ENCODE measurements at places on chromosomes 4 and X. TPM values are rescaled to one million over a fixed set of nuclear protein-coding genes. Genes with fewer than 3 reads are reported as not detected.

HMX1 gene
- not detected for total RNA-seq

MAOA gene
- 15.7 TPM for total RNA-seq

ADH1A gene
- total RNA-seq = not detected

IL3RA gene
- 0.25 TPM for total RNA-seq

GABRQ gene
- under 0.01 TPM for total RNA-seq

TCP11X2 gene
- total RNA-seq = not detected

IGSF1 gene
- total RNA-seq = 1.6 TPM

FHIP1A gene
- total RNA-seq = 6.6 TPM

RTL5 gene
- 2.7 TPM for total RNA-seq

GLRB gene
- total RNA-seq = 11.7 TPM

APBB2 gene
- total RNA-seq = 63.2 TPM

INTS6L gene
- 3.2 TPM for total RNA-seq

HAND2 gene
- total RNA-seq = not detected

HELQ gene
- total RNA-seq = 4.1 TPM

SYNPO2 gene
- total RNA-seq = 2.2 TPM

SSX4 gene
- total RNA-seq = not detected

SRPX2 gene
- 1.8 TPM for total RNA-seq

GAGE12E gene
- not detected for total RNA-seq

TMEM47 gene
- total RNA-seq = 8.3 TPM

NHSL2 gene
- 2.8 TPM for total RNA-seq

TRIM2 gene
- total RNA-seq = 33.8 TPM

APLN gene
- total RNA-seq = not detected

IBSP gene
- not detected for total RNA-seq

WDR44 gene
- 9.3 TPM for total RNA-seq

SPATA18 gene
- 8.1 TPM for total RNA-seq

GASK1B gene
- 0.81 TPM for total RNA-seq

Data from mesangial cell (primary cell).